Sigmoid colon (tissue), 7 donors: ENCODE measurements at places on chromosomes 3 and 15. TPM values are rescaled to one million over a fixed set of nuclear protein-coding genes. Genes with fewer than 3 reads are reported as not detected.

The UTS2B gene
- 0.28 TPM for total RNA-seq

The RASGRP1 gene
- not detected for total RNA-seq

The SERF2 gene
- total RNA-seq, result 803 TPM

DNA sequence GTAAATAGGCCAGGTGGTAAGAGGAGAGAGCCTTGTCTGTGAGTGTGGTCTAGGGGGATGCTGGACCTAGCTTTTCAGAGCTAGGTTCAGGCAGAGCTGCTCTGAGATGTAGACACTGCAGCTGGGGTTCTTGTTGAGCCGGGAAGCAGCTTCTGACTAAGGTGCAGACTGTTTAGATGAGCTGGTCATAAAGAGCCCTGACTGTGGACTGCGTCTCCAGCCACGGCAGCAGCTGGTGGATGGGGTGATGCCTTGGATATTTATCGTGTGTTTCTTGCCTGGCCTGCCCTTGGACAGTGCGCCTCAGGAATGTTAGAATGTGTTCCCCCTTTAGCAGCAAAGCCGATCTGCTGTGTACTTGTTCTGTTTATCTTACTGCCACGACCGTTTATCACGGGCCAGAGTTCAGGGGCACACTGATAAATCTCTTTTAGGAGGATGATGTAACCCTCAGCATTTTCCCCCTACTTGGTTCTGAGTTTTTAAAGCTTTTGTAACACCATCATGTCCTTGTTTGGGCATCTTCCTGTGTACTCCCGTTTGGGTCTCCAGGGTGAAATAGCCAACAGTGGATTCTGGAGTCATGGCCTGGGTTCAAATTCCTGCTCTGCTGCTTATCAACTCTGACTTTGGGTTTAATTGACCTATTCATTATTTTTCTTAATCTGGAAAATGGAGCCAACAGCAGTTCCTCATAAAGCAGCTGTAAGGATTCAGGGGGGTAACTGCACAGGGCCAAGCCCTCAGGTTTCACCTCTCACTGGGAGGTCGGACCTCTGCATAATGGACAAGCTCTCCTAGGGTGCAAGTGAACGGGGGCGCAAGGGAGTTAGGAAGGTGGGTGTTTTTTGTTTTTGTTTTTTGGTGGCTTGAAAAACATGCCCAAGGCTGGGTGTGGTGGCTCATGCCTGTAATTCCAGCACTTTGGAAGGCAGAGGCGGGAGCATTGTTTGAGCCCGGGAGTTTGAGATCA, 51.4 kb downstream of the FLNB start:
- peak; percentile 91 for DNase-seq

DNA sequence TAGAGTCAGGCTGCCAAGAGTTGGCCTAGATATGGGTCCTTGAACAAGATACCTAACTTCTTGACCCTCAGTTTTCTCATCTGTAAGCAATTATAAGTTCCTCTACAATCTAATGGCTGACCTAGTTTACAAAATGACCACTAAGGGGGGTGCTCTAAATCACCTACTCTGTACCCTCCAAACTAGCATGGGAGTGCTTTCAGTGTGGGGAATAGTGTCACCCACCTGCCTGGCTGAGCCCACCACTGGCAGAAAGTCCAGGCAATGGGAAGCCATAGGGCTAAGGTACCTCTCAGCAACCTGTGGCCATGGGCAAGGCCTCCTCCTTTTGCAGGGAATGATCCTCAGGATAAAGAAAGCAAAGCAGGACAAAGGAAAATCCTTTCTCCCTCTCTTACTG, 58.9 kb downstream of the COL6A5 start:
- no peak for DNase-seq

- peak; percentile 76 for DNase-seq
These were observed 32.1 kb upstream of the DENND4A start for GRCh38 chr15:65824031-65824743.

- DNase-seq, result no peak
These were observed 171.2 kb downstream of the ADAMTS17 start for GRCh38 chr15:100170291-100171210.

- no peak for DNase-seq
These were observed 636.0 kb upstream of the TBL1XR1 start for GRCh38 chr3:177833332-177833731.

- DNase-seq, result no peak
These were observed 70.7 kb downstream of the MAP2K5 start for GRCh38 chr15:67613211-67613610.

GRCh38 chr3:6165951-6166350, 695.0 kb upstream of the GRM7 start:
- no peak for DNase-seq

DNA sequence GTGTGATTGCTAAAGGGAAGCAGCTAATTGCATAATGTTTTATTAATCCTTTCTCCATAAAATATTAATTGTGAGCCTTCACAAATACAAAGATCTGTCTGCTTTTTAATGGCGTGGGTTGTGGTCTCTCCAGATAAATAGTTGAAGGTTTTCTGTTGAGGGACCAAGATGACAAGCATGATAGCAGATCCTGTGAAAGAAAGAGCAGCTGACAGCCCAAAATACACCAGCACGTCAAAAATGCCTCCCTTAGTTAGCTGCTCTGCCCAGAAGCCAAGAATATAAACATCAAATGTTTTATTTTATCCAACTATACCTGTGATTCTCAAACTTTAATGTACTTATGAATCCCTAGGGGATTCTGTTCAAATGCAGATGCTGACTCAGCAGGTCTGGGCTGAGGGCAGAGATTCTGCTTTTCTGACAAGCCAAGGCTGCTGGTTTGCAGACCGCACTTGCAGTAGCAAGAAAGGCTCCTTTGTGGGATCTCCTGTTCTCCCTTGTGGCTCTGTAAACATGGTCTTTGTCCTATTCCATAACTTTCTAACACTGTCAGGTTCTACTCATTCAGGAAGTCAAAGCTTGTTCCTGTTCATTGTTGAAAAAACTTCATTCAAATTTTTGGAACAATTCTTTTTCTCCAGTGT, 119.1 kb upstream of the SLC25A36 start:
- no peak for DNase-seq

- no peak for DNase-seq
These were observed 124.4 kb downstream of the PTPRG start for GRCh38 chr3:61685755-61686154.

- no peak for DNase-seq
These were observed 118.3 kb upstream of the NEO1 start for GRCh38 chr15:72933976-72934375.

DNA sequence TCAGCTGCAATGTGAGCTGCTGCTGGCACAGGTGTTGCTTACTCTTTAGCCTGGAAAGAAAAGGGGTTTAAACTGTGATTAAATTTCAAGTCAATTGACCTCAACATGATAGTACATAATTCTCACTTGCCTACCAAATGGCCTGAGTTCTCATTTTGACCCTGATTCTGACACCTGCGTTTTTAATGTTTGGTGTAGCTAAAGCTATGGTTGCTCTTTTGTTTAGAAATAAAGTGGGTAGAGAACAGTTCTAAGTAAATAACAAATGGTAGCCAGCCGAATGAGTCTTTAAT, 100.8 kb upstream of the SOX2 start:
- DNase-seq, result no peak
